ENCODE measurements at places on chromosomes 7 and 10.

- no peak for DNase-seq
These were observed 20.0 kb downstream of the WNT8B start for GRCh38 chr10:100482834-100483185.

- no peak for DNase-seq
These were observed 138.9 kb upstream of the COBL start for GRCh38 chr7:51455513-51455912.

DNA sequence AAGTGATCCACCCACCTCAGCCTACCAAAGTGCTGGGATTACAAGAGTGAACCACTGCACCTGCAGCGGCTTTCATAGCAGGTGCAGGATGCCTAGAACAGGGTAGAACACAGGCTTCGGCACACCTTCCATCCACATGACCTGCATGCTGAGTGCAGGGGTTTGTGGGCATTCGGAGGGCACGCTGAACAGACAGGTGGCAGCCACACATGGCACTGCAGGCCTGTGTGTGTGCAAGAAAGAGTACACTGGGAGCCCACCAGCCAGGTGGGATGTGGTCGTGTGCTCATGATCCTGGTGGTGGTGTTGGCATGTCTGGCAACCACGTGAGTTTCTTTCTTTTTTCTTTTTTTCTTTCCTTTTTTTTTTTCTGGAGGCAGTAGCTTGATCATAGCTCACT is 38.4 kb downstream of the GRID2IP start:
- DNase-seq, result no peak

DNA sequence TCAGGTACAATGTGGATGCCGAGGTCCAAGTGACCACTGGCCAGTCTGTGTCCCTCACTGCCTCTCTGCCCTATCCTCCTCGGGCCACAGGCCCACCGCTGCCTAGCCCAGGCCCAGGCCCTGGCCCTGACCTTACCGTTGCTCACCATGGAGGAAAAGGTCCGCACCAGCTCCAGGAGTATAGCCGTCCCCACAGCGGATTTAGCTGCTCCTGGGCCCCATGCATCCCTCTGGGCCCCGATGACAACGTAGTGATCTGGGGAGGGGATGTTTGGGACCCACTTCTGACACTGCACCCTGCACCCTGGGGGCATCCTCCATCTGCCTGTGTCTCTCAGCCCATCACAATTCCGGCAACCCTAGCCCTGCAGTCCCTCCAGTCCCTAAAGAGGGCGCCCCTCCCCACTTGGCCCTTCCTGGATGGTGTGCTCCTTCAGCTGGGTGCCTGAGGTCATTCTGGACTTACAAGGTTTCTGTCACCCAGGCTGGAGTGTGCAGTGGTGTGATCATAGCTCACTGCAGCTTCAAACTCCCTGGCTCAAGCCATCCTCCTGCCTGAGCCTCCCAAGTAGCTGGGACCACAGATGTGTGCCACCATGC is 12.1 kb downstream of the TFR2 start:
- no peak for DNase-seq

- DNase-seq, result no peak
These were observed 29.3 kb downstream of the KCNMA1 start for GRCh38 chr10:77608281-77608680.

DNA sequence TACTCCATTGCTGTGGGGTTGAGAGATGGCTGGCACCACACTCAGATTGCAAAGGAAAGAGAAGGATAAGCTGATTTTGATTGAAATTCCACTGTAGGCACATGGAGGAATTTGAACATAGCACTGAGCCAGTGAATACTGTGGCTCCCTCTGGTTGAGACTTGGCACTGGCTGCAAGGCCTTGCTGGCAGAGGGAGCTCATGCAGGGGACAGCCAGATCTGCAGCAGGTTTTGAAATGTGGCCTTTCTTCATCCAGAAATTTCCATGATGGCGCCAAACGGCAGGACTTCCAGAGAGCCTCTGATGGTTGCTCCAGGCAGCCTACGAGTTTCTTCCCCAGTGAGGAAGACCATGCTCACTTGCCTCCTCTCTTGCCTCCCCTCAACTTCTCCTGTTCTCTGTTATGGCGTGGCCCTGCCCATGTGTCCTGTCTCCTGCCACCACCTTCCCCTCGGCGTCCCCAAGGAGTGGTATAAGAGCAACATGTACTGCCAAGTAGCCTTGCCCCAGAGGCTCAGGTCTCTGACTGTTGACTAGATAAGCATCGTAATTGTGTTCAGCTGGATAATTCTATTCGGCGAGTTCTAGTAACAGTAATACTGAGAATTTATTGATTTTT is 265.6 kb downstream of the CCDC3 start:
- DNase-seq, result no peak

- no peak for DNase-seq
These were observed 4.0 kb downstream of the VSIR start for GRCh38 chr10:71769279-71769823.

GRCh38 chr10:129758207-129759021 is 205.7 kb downstream of the EBF3 start:
- DNase-seq, result no peak

- DNase-seq, result no peak
These were observed 14.3 kb downstream of the CPED1 start for GRCh38 chr7:121002757-121003200.

DNA sequence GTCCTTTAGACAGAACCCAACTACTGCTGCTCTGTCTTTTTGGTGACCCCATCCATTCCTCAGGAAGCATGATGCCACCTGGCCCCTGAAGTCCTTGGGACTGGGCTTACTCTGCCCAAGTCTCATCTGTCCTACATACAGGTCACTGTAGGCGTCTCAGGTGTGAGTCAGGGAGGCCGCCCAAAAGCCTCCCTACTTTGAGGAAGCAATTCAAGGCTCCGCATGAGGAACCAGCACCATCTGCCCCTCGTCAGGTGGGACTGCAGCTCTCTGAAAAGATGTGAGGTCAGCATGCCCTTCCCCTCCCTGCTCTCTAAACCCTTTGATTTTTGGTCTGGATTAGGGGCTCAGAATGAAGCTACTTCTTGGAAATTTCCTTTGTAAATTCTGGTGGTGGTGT is 354.8 kb downstream of the CXCL12 start:
- DNase-seq, result peak; percentile 3

GRCh38 chr10:85139124-85139523 is 810.7 kb downstream of the CCSER2 start:
- no peak for DNase-seq

DNA sequence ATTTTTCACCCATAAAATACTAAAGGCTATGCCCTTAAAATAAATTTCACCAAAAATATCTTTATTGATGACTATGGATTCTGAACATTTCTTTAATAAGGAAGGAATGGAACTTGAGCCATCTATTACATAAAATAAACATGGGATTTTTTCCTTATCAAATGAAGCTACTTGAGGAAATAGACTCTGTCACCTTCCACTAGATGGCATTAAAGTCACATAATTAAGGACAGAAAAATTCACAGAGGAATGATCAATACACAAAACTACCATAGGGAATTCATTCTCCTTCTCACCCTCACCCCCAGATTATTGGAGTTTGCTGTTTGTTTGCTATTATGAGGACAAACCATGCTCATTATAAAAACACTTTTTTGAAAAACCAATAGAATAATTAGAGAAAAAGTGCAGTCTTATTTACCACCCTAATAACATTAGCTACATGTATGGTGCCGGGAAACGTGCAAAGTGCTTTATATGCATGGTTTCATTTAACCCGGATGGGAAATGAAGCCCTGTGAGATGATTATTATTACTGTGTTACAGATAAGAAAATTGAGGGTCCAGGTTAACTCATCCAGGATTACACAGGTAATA is 21.1 kb upstream of the FOXI2 start:
- DNase-seq, result no peak

GRCh38 chr10:53003094-53003493 is 230.5 kb upstream of the MBL2 start:
- no peak for DNase-seq

DNA sequence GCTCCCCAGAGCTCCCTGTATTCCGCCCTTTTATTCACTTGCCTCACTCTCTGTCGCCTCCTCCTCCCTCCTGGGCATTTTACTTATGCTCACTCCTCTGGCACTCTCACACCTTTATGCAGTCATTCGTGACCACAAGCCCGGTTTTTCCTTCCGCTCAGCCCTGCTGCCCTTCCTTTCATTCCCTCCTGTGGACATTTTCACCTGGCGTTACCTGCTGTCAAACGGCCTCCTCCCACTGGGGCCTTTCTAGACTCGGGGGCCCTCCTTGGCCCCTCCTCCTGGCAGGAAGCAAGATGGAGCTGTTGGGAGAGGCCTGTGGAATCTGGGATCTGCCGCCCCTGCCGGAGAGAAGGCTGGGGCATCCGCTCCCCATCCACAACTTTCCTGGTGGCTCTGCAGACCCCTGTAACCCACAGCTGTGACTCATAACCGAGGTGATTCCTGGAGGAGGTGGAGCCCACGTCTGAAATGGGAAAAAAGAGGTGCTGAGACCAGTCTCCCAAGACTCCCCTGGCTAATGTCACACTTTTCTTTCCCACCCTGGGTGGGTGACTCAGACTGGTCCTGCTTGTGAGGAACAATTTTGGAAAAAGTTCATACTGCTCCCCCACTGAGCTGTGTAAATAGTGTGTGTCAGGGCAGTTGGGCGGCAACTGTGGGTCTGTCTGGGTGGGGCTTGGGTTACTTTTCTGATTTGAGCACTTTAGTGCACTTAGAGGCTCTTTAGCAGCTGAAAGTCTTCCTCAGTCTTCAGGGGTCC is 1.2 kb downstream of the VCL start:
- DNase-seq, result peak; percentile 7

- no peak for DNase-seq
These were observed 599.6 kb upstream of the GHITM start for GRCh38 chr10:83539528-83540308.

- no peak for DNase-seq
These were observed 336.2 kb upstream of the LRGUK start for GRCh38 chr7:133790911-133791310.

GRCh38 chr7:140136073-140136472 is 40.7 kb downstream of the KDM7A start:
- DNase-seq, result no peak

DNA sequence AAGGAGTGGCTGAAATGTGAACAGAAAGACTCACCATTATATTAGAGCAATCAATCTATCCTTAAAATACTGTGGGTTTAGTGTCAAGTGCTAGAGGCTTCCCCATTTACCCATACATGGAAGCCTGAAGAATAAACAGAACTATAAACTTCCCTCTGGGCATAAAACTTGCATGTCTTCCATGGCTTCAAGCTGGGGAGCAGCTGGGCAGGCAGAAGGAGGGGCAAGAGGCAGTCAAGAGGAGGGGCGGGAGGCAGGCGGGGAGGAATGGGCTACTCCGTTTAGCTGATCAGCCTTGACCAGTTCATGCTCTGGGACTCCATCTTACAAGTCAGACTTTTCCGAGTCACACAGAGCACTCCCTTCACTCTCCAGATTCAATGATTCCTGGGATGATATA is 3.5 kb upstream of the PRSS1 start:
- no peak for DNase-seq

DNA sequence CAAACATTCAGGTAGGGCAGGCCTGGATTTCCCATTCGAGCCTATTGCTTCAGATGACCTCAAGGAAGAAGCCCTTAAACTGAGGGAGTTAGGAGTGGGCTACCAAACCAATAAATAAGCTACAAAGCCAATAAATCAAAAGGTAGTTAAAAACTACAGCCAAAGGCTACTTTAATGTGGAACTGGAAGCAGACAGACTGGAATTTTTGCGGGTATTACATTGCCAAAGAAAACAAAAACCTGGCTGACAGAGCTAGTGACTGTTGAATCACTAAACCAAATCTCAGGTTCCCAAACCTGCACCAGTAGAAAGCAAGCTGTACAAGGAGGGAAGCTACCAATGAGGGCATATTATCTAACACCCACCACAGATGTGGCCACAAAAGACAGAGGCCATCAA is 315.6 kb downstream of the GRM8 start:
- no peak for DNase-seq

DNA sequence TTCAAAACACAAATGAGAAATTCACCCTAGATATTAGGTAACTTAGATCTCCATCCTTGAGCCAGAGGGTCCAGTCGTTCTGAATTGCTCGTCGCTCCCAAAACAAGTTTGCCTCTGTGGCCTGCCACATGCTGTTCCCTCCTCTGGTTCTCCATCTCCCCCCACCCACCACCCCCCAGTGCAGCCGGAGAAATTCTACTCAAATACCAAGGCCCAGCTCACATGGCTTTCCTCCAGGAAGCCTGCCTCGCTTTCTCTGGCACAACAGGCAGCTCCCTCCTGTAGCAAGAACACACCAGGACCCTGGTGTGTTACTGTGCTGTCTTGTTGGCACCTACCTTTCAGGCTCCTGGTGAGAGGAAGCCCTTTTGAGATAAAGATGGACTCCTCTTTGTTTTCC is 52.7 kb upstream of the C10orf90 start:
- no peak for DNase-seq

GRCh38 chr10:60570896-60571295 is 181.2 kb upstream of the ANK3 start:
- no peak for DNase-seq

DNA sequence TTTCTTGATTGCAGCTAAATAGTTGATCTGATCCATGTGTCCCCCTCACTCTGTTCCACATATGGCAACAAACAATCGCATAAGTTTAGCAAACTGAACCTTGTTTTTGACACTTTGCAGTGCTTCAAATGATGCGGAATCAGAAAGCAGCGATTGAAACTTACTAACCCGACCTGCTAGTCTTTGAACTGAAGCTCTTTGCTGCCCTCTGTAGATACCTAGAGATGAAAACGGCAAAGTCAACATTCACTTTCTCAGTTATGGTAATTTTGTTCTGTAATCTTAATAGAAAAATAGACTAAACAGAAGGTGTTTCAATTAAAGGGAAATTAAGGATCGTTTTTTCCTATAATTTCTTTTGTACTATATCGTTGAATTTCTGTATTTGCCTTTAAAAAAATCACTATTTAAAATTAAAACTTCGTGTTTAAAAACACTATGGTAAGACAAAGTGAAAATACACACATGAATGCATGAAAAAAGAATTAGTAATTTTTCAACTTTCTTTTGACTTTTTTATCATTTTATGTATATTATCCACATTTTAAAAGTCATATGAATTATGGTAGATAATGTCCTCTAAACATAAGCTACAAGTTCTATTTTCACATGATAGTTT is 276.5 kb downstream of the MAGI2 start:
- no peak for DNase-seq

- DNase-seq, result no peak
These were observed 11.0 kb upstream of the SH2D4B start for GRCh38 chr10:80526742-80527141.

- DNase-seq, result no peak
These were observed 377.8 kb downstream of the SFMBT2 start for GRCh38 chr10:7033031-7033430.

DNA sequence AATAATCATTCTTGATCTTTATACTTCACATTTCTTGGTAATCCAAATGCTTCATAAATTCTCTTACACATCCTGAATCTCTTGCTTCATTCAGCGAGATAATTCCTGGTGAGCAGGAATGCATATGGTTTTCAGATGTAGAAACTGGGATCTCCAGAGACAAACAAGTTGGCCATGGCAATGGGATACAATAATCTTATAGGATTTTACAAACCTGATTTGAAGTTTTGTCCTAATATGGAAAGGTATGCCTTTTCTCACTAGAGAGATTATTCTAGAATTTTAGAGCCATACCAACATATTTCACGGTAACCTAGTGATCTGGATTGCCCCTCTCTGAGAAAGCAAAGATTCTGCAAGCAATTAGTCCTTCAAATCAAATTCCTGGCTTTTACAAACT is 13.1 kb upstream of the TRDMT1 start:
- DNase-seq, result no peak

GRCh38 chr7:7032221-7032620 is 150.1 kb upstream of the C1GALT1 start:
- DNase-seq, result no peak

All from stimulated activated CD4-positive, alpha-beta T cell treated with anti-CD3 and anti-CD28 coated beads, Interleukin-12 subunit alpha, Interleukin-12 subunit beta, amount 100 ng/mL, for 4 hours (primary cell).